Neural crest cell (in vitro differentiated cells): ENCODE measurements at places on chromosomes 1 and 21. TPM values are rescaled to one million over a fixed set of nuclear protein-coding genes. Genes with fewer than 3 reads are reported as not detected.

DNA sequence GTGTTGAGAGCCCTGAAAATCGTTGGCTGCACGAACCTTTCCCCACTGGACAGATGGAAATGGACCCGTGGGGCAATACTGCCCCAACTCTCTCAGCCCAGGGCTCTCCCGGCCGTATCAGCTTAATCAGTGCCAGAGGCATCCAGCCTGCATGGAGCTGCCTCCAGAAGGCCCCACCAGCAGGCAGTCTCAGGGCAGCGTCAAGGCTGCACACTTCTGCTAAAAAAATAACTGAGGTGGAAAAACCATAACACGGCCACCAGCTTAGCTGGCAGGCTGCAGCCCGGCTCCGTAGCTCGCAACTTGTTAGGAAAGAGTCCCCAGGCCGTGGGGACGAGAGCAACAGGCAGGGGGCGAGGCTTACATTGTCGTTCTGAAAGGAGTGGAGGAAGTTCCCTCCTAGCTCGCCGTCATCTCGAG, 27.9 kb downstream of the MRPL37 start:
- H3K36me3 ChIP-seq, result peaks cover 18% of the 10 kb centered on the region
- peak overlapping the region; percentile 68 for H3K27ac ChIP-seq
- H3K4me1 ChIP-seq, result peaks cover 45% of the 10 kb centered on the region

DNA sequence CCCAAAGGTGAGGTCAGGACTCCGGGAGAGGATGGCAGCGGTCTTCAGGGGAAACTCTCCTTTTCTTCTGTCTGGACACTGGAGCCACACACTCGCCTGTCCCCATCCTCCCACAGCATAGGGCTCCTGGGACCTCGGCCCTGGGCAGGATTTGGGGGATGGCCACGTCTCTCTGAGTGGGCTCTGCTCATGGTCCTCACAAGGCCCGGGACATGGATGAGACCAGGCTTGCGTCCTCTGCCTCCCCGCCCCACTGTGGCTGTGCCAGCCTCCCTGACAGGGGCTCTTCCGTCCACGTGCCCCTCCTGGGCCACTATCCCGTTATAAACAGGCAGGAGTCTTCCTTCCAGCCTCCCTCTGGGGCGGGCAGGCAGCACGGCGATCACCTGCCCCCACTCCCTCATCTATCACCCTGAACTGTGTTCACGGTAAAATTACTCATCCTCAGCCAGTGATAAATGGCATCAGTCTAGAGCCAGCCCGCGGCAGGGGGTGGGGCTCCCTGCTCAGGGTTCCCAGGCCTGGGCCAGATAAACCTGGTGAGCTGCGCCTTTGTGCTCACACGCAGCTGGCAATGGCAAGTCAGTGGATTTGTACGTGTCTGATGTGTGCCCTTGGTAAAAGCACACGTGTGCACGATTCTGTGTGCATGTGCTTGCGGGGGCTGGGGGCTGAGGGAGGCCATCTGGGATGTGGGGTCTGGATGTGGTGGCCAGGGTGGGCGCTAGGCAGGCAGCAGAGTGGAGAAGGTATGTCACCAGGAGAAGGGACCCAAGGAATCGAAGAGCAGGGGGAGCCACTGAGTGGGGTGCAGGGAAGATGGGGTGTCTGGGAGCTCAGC, 12.6 kb upstream of the SAMD11 start:
- no peak overlapping the region for H3K27ac ChIP-seq
- peaks cover 59% of the 10 kb centered on the region for H3K27me3 ChIP-seq
- peak overlapping the region; percentile 15 for H3K4me3 ChIP-seq
- H3K36me3 ChIP-seq, result no peaks in the 10 kb centered on the region
- no peaks in the 10 kb centered on the region for H3K4me1 ChIP-seq

DNA sequence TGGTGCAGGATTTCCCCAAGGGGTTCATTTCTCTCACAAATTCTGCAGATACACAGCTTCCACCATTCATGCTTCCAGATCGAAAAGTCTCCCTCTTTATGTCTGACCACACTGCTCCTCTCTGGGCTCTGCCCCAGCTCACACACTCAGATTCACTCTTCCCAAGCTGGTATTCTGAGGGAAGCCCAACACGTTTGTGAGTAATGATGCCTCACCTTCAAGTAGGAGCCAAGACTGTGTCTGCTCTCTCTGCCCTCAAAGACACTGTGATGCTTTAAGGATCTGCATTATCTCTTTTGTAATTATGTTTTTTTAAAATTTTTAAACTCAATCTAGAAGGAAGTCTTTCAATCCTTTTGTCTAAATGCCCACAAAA, 19.8 kb downstream of the PRAMEF11 start:
- no peaks in the 10 kb centered on the region for H3K36me3 ChIP-seq
- no peak for DNase-seq
- no peaks in the 10 kb centered on the region for H3K4me1 ChIP-seq
- no peak overlapping the region for H3K4me3 ChIP-seq
- H3K27me3 ChIP-seq, result no peaks in the 10 kb centered on the region
- no peak overlapping the region for H3K27ac ChIP-seq

GRCh38 chr1:30942326-30942963, 33.9 kb upstream of the SDC3 start:
- H3K27ac ChIP-seq, result no peak overlapping the region
- H3K4me3 ChIP-seq, result no peak overlapping the region
- no peaks in the 10 kb centered on the region for H3K27me3 ChIP-seq
- no peaks in the 10 kb centered on the region for H3K4me1 ChIP-seq
- H3K36me3 ChIP-seq, result peaks cover 21% of the 10 kb centered on the region
- no peak for DNase-seq

CRYBG2 gene
- 3.8 and 6.3 TPM in 2 replicates for total RNA-seq

PGLYRP3 gene
- total RNA-seq, result not detected in 2 replicates

GRCh38 chr1:211415700-211416099, 76.3 kb downstream of the RD3 start:
- DNase-seq, result no peak
- peaks cover 11% of the 10 kb centered on the region for H3K36me3 ChIP-seq
- no peak overlapping the region for H3K27ac ChIP-seq
- peaks cover 9% of the 10 kb centered on the region for H3K4me1 ChIP-seq
- H3K4me3 ChIP-seq, result peak overlapping the region; percentile 86

TP73 gene
- total RNA-seq, result 1.5 and 2.1 TPM in 2 replicates
